ENCODE measurements at places on chromosomes 7 and 10.
A peak's percentile ranks its signal among the peaks of the same experiment; 100 is the strongest.

DNA sequence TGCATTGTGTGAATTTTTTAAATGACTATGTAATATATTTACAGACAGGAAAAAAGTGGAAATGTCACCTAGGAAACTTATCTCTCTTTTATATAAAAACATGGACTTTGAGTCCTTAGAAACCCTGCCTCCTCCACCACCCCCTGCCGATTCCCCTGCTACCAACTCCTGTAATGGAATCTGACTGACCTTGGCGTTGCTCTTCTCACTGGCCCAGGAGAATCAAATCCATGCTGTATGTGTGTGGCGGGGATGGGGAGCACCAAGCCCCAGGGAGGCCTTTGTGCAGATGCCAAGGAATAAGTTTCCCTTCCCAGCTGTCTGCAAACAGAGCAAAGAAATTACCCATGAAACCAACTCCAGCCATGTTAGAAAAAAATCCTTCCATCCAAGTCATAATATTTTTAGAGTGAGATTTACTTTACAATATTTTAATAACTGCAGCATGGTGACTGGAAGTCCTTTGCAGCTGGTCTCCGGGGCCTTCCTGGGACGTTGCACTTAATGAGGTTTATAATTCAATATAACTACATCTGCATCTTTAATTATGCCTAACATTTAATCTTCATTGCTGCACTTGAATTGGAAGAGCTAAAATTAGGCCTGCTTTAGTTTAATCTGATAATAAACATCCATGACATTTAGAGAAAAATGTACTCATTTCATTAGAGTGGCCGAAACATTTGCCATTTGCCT lies 111.4 kb upstream of the CACUL1 start:
- DNase-seq = no peak

DNA sequence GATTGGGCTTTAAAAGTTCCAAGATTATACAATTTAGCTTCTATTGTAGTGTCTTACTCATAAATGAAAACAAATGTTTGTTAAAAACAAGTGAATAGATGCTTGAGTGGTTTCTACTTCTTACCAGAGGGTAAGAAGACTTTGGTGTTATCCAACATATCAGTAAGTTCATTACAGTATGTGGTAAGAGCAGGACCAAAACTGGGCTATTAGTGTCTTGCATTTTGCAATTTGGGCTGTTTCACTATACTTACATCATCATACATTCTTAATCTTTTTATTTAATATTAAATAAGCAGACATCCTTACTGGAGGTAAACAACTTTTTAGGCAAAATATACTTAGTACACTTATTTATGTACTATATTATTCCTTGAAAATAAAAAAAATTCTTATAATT lies 248.4 kb upstream of the HGF start:
- DNase-seq = no peak

DNA sequence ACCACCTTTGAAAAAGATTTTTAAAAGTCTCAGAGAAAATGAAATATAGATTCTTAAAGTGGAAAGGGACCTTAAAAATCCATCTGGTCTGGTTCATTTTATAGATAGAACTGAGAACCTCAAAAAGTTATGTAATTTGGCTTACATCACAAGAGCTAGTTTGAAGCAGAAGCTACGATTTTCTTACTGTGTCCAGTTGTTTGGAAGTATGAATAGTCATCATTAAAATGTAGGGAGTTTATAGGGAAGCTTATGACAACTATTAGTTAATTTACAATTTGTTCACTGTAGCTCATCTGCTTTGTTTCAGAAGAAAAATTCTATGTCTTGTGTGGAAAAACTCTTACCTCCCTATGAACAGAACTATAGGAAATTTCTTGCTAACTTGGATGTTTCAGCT lies 26.9 kb downstream of the ZEB1 start:
- no peak for DNase-seq

GRCh38 chr7:8284606-8285005 lies 22.6 kb upstream of the ICA1 start:
- no peak for DNase-seq

- no peak for DNase-seq
These were observed 12.6 kb upstream of the GDF10 start for GRCh38 chr10:47287365-47287802.

DNA sequence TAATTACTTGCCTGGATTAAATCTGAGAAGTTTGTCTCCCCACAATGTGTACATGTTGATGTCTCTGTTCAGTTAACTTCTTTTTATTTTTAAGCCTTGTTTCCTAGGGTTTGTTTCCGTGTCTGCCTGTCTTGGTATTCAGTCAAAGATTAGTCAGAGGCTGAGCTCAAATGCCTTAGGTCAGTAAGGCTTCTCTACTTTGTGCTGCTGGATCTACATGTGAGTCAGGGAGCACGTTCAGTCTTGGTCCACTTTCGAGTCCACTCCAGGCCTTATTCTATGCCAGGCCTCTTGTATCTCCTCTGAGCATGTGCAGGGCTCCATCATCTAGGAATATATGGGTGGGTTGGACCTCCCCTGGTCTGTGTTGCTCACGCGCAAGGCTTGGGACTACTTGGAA lies 93.3 kb upstream of the FZD8 start:
- DNase-seq = peak; percentile 76

DNA sequence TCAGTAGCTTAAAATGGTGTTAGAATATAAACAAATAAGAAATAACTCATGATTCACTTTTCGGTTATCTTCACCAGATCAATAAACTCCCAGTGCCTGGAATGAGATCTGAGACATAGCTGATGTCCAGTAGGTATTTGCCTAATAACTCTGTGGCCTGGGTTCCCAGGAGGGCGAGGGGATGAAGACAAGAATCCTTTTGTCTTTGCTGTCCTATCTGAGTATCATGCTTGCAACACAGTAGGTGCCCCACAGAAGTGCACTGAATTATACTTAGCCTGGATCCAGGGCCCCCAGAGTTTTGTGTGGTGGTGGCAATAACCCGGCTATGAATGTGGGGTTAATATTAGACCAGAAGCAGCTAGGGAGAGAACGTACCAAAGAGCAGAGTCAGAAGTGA lies 350.1 kb upstream of the AOAH start:
- DNase-seq = no peak

DNA sequence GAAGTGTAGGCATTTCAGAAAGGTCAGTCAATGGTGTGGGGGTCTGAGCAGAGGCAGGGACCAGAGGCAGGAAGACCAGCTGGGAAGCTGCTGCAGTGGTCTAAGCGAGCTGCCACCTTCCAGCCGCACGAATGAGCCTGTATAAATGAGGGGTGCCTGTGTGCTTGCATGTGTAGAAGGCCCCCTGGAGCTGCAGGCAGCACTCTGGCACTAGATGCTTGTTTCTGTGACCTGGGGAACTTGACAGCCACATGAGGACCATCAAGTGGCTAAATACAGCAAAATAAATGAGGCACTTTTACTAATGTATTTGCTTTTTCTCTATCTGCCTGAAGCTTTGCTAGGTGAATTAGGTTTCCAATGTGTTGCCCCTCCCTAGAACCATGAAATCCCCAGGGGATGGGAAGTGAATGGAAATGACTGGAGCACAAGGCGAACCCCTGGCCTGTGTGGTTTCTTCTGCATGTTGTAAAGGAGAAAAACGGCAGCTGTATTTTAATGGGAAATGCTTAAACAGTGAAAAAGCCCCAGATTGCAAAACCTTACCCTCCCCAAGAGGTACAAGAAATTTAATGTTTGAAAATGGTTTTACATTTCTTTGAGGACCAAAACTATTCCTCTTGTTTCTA lies 57.7 kb downstream of the PYROXD2 start:
- DNase-seq = no peak

- DNase-seq = no peak
These were observed 712.3 kb upstream of the POT1 start for GRCh38 chr7:125641884-125642283.

DNA sequence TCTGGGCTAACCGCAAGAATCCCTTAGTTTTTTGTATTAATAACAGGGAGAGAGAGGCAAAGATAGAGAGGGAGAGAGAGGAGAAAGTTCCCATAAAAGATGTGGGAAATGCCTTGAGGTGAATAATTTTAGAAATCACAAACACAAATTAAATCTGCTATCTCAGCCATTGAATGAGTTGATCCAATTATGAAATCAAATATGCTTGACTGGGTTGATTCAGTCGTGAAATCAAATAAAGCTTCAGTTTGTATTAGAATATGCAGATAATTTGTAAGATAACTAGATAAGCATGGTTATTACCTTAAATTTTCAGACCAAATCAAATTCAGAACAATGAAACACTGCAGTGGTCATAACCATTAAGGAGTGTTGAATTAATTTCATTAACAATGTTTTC lies 68.9 kb downstream of the SEMA3A start:
- DNase-seq = no peak

DNA sequence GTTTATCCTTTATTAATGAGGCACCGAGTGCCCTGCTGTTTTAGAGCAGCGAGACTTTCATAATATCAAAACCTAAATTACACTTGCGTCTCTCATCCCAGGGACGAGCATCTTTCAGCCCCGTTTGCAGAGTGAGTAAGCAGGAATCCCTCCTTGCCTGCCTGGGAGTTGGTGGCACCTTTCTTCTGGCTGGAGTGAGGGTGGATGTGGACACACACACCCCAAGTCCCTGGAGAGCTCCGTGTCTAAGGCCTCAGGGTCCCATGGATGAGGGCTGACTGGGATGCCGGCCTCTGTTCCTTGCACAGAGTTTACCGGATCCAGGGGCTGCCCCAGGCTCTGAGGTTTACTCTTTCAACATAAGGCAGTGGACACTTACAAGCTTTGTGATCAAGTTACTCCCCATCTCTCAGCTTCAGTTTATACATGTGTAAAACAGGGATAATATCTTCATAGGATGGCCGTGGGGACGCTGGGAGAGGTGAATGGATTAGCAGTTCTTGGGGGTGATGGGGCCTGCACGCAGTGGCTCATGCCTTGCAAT lies 24.5 kb downstream of the POLL start:
- no peak for DNase-seq

- DNase-seq = no peak
These were observed 71.9 kb upstream of the TOMM7 start for GRCh38 chr7:22894546-22894945.

- no peak for DNase-seq
These were observed 543.8 kb upstream of the NRP1 start for GRCh38 chr10:33878238-33878786.

- DNase-seq = no peak
These were observed 11.1 kb upstream of the GIMAP7 start for GRCh38 chr7:150503581-150503980.

GRCh38 chr10:104483582-104483981 lies 129.9 kb downstream of the CFAP58 start:
- no peak for DNase-seq

- DNase-seq = peak; percentile 9
These were observed 44.6 kb downstream of the CARD11 start for GRCh38 chr7:2999078-2999500.

- DNase-seq = no peak
These were observed 15.2 kb upstream of the GJC3 start for GRCh38 chr7:99944497-99945070.

- no peak for DNase-seq
These were observed 8.8 kb downstream of the GDF10 start for GRCh38 chr10:47308775-47309174.

DNA sequence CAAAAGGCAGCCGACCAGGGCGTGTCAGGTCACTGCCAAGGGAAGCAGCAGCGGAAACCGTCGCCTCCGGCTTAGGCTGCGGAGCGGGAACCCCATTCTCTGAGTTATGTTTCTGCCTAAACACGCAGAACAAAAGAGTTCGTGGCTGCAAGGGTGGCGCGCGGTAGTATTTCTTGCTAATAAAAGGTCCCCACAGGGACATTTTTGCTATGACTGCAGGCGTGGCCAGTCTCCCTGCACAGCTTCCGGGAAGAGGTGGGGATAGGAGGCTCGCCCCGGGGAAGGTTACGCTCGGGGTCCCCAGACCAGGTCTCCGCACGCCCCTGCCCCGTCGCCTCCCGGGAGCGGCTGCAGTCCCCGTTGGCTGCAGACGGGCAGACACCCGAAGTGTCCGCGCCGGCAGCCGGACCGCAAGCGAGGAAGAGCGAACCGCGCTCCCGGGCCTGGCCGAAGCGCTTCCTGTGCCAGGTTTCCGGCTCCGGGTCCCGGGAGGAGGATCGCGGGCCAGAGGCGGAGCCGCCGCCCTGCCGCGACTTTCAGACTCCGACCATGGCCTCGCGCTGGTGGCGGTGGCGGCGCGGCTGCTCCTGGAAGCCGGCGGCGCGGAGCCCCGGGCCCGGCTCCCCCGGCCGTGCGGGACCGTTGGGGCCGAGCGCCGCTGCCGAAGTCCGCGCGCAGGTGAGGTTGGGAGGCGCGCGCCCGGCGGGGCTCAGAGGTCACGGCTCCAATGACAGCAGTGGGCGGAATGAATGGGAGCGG lies at the start of gene PDSS1:
Gene PDSS1, plus strand, starts transcription at position 539 of the 759 bp plus-strand sequence. Its CDS starts 11 bp downstream, at position 550.
- DNase-seq = peak; percentile 26

- DNase-seq = no peak
These were observed 74.5 kb downstream of the SLC13A1 start for GRCh38 chr7:123125231-123125630.

DNA sequence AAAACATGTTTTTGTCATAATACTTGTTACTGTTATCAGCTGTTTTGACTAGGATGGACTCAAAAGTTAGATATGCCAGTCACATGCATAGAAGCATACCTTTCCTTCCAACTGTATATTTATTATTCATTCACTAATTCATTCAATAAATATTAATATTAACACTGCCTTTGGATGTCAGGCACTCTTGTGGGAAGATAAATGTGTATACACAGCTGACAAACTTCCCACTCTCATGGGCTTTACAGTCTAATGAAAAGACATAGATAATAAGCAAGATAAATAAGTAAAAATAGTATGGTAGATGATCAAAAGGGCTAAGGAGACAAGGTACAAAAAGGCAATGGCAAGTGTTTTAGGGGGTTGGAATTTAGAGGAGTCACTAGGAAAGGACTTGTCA lies 180.1 kb upstream of the SMIM30 start:
- DNase-seq = no peak

- DNase-seq = no peak
These were observed 53.2 kb upstream of the TFEC start for GRCh38 chr7:116083796-116084195.

GRCh38 chr10:33355274-33355673 lies 20.8 kb upstream of the NRP1 start:
- no peak for DNase-seq

- DNase-seq = no peak
These were observed 298.6 kb downstream of the PRPF18 start for GRCh38 chr10:13885238-13885990.

- peak; percentile 49 for DNase-seq
These were observed 1355.5 kb upstream of the LRRTM3 start for GRCh38 chr10:65570143-65571010.

GRCh38 chr7:51292596-51292995 lies 24.0 kb downstream of the COBL start:
- DNase-seq = no peak

DNA sequence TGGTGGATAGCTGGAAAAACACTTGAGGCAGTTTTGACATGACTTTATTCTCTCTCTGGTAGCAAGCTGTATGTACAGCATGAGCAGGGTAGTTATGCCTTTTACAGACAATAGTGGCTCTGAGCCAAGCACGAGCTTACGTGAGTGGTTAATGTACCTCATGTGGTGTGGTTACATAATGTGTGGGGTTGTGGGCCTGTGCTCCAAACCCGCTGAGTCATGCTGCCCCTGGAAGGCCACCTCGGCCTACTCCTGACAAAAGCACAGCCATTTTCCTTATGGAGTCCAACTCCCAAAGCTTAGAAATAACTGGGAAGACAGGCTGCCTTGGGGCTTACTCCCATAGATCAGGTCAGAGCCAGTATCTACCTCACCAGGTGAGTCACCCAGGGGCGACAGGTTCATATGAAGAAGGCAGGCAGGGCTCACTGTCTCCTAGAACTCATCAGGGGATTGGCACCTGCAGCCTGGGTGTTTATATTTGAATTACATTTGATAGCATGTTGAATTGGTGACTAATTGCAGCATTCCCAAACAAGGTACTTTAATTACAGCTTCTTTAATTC lies 404.5 kb downstream of the ADRA2A start:
- DNase-seq = peak; percentile 39

- DNase-seq = no peak
These were observed 105.0 kb upstream of the SLC26A5 start for GRCh38 chr7:103551016-103551415.

All from bronchial epithelial cell (primary cell).